ENCODE measurements at places on chromosomes 7 and 10.
A peak's percentile ranks its signal among the peaks of the same experiment; 100 is the strongest.

- DNase-seq = no peak
These were observed 85.9 kb downstream of the USP6NL start for GRCh38 chr10:11525503-11525902.

GRCh38 chr10:19620811-19621210 is 195.4 kb upstream of the PLXDC2 start:
- DNase-seq = no peak

- DNase-seq = no peak
These were observed 49.1 kb downstream of the APBB1IP start for GRCh38 chr10:26486990-26487850.

GRCh38 chr10:92965314-92965713 is 95.3 kb upstream of the CYP26C1 start:
- DNase-seq = peak; percentile 19

DNA sequence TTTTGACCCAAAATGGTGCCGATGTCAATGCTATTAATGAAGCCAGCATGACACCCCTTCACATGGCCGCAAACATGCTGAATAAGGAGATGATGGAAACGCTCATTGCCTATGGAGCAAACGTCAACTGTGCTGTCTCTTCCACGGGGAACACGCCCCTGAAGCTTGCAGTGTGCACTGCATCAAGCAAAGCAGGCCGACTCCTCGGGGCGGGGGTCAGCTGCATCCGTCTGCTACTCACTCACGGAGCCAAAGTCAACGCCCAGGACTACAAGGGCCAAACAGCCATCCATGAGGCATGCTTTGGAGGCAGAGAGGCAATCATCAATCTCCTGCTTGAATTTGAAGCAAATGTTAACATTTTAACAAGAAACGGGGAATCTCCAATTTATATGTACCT is 4.5 kb downstream of the ANKRD61 start:
- no peak for DNase-seq

DNA sequence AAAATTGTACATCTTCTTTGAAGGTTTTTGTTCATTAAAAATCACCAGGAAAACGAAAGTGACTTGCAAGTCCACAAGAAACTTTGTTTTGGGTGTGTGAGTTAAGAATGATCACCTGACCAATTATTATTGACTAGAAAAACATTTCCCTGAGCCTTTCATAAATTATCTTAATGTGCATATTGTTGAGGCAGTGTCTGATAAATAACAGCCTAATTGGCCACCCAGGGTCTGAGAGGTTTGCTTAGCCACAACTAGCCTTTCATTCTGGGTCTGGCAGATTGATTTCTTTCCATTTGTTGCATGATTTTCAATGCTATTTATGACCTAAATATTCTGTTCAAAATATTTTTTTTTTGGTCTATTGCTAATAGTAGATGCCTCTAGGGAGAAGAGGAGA is 152.8 kb downstream of the AUTS2 start:
- no peak for DNase-seq

DNA sequence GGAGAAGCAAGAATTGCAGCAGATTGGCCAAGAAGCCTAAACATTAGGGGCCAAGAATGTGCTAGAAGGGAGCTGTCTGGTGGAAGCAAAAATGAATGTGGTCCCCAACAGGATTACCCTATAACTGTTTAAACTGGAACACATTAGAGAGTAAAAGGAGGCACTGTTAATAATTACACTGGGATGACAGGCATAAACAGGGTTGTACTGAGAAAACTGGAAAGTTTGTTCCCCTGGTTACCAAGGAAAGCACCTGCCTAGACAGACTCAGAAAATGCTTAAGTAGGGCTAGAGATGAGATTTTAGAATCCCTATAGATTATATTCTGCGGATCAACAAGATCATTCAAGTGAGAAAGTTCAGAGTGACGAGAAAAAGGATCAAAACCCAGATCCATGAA is 100.8 kb downstream of the CTTNBP2 start:
- DNase-seq = no peak

DNA sequence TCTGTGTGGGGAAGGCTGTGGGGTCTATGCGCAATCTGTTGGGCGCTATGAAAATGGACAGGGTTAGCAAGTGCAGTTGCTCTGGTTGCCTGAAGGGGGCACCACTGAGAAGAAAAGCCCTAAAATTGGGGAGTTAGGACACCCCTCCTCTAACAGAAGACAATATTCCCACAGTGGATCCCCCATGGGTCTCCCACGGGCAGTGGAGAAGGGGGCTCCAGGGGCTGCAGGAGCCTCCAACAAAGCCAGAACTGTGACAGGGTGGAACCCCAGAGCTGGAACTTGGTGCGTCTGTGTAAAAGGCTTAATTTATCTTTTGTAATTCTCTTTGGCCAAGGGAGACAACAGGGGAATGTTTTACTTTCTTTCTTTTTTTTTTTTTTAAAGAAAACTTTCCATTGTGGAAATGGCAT is 12.5 kb upstream of the COL13A1 start:
- DNase-seq = no peak

GRCh38 chr10:79334573-79334972 is 12.7 kb upstream of the PPIF start:
- DNase-seq = no peak

GRCh38 chr7:99383791-99384370 is 9.4 kb downstream of the ARPC1B start:
- no peak for DNase-seq

DNA sequence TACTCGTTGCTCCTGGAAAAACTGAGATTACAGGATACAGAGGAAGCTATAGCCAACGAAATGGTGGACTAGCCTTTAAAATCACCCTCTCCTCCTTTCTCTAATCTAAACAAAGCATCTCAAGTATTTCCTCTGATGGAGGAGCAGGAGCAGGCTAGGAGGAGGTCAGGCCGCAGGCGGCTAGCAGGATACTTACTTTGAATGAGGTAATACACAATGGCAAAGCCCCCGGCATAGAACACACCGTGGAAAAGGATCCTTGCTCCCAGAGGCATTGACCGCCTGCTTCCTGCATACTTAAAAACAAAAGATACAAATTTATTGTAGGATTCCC is 64.4 kb downstream of the STK17A start:
- DNase-seq = no peak

DNA sequence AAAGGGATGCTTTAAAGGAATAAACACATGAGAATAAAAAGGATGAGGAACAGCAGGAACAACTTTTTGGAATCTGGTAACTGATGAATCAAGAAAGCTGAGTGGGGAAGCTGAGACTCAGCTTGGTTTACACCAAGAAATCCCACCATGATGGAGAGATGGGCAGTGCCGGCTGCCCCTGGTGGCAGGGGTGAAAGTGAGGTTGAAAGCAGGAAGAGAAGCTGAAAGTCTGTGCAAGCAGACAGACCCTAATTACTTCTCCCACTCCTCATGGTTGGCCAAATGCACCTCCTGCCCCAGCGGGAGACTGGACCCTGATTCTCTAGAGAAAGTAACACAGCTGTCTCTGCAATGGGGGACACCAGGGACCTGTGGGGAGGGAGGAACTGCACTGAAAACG is 57.6 kb upstream of the NANOS1 start:
- no peak for DNase-seq

- DNase-seq = no peak
These were observed 24.5 kb downstream of the CRCP start for GRCh38 chr7:66138994-66139752.

DNA sequence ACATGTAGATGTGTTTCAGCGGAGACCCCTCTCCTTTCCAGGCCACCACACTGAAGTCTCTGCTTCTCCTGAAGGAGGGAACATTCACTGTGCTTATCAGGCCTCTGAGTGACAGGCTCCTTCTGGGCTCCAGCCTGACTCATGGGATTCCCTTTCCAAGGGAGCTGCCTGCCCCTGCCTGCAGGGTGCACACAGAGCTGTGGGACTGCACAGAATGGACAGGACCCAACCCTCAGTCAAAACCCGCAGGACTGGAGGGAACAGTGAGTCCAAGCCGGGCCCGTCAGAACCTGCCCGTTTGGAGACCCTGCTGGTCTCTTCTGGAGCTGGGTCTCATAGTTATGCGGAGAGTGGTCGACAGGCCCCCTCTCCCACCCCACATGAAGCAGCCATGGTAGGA is 32.6 kb downstream of the PLAC9 start:
- no peak for DNase-seq

DNA sequence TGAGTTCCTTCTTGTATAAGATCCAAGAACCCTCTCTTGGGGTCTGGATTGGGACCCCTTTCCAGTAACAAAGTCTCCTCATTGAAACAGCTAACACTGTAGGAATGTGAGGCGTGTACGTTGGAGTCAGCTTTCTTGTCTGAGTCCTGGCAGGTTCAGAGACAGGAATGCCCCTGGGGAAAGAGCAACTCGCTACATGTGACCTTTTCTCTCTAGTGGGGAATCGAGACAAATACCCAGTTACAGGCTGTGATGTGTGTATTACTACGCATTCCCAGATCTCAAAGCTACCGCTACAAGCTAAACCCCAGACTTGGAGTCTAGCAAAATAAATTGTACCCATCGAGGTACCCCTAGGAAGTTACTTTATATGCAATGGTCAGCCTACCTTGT is 85.6 kb upstream of the FRMD4A start:
- DNase-seq = no peak

DNA sequence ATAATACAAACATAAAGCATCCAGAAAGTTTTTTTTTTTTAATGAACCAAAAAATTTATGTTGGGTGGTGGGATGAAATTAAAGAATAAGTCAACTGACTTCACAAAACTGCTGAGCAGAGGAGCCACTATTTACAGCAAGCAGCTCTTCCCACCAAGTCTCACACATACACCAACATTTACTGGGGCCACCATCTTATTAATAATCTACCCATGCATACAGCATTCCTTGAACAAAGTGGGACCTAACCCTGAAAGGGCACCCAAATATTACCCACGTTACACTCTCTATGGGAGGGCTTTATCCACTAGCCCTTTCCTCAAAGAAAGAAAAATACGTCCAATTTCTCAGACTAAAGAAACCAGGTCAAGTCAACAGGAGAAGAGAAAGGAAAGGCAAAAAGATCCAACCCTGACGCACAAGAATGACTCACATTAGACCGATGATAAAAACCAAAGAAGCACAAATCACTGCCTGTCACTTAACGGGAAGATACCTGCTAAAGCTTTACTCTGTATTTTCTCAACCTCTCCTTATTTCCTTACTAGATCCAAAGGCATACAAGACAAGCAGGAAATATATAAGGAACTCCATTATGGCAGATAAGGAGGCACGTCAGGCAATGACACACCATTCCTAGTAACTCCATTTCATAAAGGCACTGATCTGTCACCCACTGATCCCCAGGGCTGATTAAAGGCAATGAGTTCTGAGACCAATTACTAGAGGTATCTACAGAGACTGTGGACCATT is 141.8 kb upstream of the ASAH2 start:
- DNase-seq = no peak

DNA sequence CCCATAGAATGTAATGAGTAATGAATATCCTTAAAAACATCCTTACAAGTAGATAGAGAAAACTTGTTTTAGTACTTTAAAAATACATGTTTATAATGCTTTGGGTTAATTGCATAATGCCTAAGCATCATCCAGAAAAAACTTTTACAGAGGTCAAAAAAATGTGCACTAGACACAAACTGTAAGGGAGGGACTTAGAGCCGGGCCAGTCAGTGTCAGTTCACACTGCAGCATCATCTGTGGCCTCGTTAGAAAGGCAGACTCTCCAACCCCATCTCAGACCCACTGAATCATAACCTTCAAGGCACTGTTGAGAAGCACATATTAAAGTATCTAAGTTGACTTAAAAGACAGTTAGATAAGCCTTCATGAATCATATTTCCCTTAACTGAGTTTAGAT is 230.1 kb upstream of the PRPS1L1 start:
- no peak for DNase-seq

- no peak for DNase-seq
These were observed 64.3 kb downstream of the MYL10 start for GRCh38 chr7:101564778-101565211.

- DNase-seq = no peak
These were observed 407.5 kb upstream of the CELF2 start for GRCh38 chr10:10610171-10610570.

GRCh38 chr10:35632027-35632426 is 10.1 kb downstream of the FZD8 start:
- no peak for DNase-seq

- DNase-seq = peak; percentile 29
These were observed 445 bp upstream of the ATRNL1 start for GRCh38 chr10:115092555-115093285.

- no peak for DNase-seq
These were observed 40.0 kb downstream of the CUX1 start for GRCh38 chr7:101857358-101857811.

DNA sequence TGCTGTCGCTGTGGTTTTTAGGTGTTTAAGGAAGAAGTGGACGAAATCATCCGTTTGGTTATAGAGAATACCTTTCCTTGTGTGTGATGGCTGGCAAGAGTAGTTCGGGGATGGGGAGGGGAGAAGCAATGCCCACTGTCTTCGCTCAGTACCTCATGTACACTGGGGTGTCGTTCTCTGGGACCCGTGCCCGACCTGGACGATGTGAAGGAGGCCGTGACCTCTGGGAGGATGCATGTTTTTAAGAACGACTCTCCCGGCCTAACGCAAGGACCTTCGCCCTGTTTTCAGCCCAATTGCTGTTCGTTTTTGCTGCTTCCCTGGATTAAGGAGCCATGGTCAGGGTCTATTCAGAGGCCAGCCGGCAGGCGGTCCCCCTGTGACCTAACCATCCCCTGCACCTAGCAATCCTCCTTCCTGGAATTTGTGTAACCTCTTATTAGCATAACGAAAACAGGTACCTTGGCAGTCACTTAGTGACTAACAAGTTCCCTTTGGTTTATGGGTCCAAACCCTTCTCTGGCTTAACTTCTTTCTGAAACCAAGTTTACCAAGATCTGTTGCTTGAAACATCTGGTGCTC is 1.3 kb downstream of the NFE2L3 start:
- DNase-seq = no peak

GRCh38 chr10:62560201-62560819 is 186.1 kb downstream of the ZNF365 start:
- no peak for DNase-seq

DNA sequence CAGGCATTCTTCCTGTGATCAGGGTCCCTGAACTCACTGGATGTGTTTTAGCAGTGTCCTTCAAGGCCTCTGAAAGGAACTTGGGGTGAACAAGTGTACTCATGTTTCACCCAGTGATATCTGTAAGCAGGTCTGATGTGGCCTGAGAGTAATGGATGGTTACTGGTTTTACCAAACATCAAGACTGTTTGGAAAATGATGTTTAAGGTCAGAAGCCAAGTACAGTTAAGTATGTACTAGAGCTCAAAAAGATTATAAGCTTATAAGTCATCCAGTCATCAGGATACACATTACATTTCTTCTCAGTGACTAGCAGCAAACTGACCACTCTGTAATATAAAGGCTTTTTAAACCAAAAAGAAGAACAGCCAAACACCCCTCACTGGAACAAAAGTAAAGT is 79.8 kb upstream of the PTN start:
- DNase-seq = no peak

Measured in NCI-H1436 (cell line).